ENCODE measurements at places on chromosomes 5 and 9.

- no peak for DNase-seq
Observed at GRCh38 chr9:109331353-109331752, 10.5 kb upstream of the EPB41L4B start.

DNA sequence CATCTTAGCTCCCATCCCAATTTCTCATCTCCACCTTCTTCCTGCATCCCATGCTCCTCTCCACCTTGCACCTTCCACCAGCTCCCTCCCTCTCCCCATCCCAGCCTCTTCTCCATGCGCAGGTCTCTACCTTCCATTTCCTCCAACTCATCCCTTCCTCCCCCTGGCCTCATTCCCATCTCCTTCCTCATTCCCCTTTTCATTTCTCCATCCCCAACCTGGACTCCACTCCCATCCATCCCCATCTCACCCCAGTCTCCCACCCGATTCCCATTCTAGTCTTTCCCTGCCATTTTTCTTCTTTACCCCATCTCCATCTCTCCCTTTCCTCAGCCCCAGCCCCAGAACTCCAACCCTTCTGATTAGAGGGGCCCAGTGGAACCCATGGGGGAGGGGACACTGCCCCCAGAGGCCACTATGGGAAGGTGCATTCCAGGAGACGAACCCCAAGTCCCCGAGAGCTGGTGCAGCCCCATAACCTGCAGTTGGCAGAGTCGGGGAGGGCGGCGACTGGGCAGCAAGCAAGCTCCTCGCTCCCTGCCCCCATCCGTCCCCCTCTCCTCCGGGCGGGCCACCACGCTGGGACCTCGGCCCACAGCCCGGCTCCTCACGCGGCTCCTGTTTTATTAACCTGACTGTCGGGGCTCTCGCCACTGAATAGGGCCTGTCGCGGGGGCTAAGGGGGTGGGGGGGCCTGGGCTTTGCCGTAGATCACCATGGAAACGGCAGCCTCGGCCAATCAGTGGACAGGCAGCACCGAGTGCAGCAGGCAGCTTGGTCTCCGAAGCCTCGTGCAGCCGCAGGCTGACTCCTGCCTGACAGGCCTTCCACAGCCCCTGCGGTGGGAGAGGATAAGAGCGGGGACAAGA is 66.7 kb downstream of the PCDH1 start:
- DNase-seq, result no peak

GRCh38 chr5:125346316-125346715 is 599.9 kb upstream of the ZNF608 start:
- DNase-seq, result no peak

DNA sequence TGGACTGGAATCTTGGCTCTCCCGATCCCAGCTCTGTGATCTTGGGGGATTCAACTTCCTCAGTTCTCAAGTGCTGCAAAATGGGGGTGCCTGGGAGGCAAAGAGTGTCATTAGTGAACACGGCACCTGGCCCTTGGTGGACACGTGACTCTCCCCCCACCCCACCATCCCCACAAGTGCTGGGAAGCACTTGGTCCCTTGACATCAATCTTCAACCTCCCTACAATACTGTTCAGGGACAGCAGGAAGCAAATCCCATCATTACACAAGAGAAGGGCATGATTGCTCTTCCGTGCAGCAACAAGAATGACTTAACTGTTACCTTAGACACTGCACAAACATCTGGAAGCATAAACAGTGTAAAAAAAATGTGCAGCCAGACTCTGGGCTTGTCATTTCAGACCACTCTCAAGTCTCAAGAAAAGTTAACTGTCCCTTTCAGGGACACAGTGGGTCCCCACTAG is 61.4 kb downstream of the PSMB7 start:
- DNase-seq, result no peak

Data from NCI-H1436 treated with DMSO at 0.1 percent for 48 hours (cell line).